MCF 10A (cell line): ENCODE measurements at places on chromosomes 4 and X. TPM values are rescaled to one million over a fixed set of nuclear protein-coding genes. Genes with fewer than 3 reads are reported as not detected.
A peak's percentile ranks its signal among the peaks of the same experiment; 100 is the strongest.

- no peak overlapping the region for H3K4me3 ChIP-seq
- H3K4me1 ChIP-seq: peaks cover 6% of the 10 kb centered on the region
- H3K36me3 ChIP-seq: no peaks in the 10 kb centered on the region
- DNase-seq: no peak
Measured at GRCh38 chr4:38785901-38786402, 3.2 kb upstream of the TLR10 start.

DNA sequence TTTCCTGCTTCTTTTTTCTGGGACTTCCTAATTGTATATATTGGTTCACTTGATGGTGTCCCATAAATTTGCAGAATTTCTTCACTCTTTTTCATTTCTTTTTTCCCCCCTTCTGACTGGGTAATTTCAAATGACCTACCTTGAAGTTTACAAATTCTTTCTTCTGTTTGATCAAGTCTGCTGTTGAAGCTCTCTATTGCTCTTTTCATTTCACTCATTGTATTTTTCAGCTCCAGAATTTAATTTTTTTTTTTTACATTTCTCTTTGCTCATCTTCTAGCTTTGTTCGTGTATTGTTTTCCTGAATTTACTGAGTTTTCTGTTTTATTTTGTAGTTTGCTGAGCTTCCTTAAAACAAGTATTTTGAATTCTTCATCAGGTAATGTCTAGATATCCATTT lies 61.7 kb upstream of the SRD5A3 start:
- DNase-seq: no peak
- H3K27me3 ChIP-seq: no peaks in the 10 kb centered on the region
- H3K36me3 ChIP-seq: no peaks in the 10 kb centered on the region
- no peaks in the 10 kb centered on the region for H3K4me1 ChIP-seq
- H3K4me3 ChIP-seq: no peak overlapping the region
- no peak overlapping the region for H3K27ac ChIP-seq

GRCh38 chr4:163535657-163536056 lies 41.2 kb downstream of the TMA16 start:
- no peaks in the 10 kb centered on the region for H3K27me3 ChIP-seq
- peaks cover 16% of the 10 kb centered on the region for H3K36me3 ChIP-seq
- no peak for DNase-seq
- peaks cover 5% of the 10 kb centered on the region for H3K4me1 ChIP-seq
- H3K27ac ChIP-seq: no peak overlapping the region
- H3K4me3 ChIP-seq: no peak overlapping the region

Gene PABPC5
- total RNA-seq: not detected in 2 replicates

GRCh38 chr4:17328141-17328815 lies 183.6 kb downstream of the QDPR start:
- no peaks in the 10 kb centered on the region for H3K4me1 ChIP-seq
- H3K4me3 ChIP-seq: no peak overlapping the region

GRCh38 chr4:123783921-123784320 lies 387.3 kb downstream of the SPRY1 start:
- H3K36me3 ChIP-seq: no peaks in the 10 kb centered on the region
- no peak overlapping the region for H3K27ac ChIP-seq
- no peak for DNase-seq
- H3K4me1 ChIP-seq: peaks cover 13% of the 10 kb centered on the region
- no peak overlapping the region for H3K4me3 ChIP-seq

DNA sequence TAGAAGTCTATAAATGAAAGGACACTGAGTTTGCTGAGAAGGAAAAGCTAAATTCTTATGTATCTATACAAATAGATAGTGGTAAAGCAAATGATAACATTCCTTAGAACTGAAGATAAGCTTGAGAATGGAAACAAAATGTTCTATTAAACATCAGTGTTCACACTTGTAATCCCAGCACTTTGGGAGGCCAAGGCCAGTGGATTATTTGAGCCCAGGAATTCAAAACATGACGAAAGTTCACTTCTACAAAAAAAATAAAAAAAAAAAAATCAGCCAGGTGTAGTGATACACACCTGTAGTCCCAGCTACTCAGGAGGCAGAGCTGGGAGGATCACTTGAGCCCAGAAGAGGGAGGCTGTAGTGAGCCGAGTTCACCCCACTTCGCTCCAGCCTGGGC lies 199.8 kb downstream of the COMMD8 start:
- H3K27ac ChIP-seq: no peak overlapping the region
- H3K4me1 ChIP-seq: no peaks in the 10 kb centered on the region
- H3K4me3 ChIP-seq: no peak overlapping the region
- H3K27me3 ChIP-seq: peaks cover 59% of the 10 kb centered on the region
- no peak for DNase-seq

Gene PPARGC1A
- total RNA-seq: 0.12 and 0.49 TPM in 2 replicates

DNA sequence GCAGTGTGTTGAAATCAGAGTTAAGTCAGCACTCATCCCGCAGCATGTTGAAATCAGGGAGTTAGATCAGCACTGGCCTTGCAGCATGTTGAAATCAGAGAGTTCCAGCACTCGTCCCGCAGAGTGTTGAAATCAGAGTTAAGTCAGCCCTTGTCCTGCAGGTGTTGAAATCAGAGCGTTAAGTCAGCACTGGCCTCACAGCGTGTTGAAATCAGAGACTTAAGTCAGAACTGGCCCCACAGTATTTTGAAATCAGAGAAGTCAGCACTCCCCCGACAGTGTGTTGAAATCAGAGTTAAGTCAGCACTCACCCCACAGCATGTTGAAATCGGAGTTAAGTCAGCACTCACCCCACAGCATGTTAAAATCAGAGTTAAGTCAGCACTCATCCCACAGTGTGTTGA lies 10.9 kb upstream of the UVSSA start:
- peak overlapping the region; percentile 35 for H3K27ac ChIP-seq
- peaks cover 6% of the 10 kb centered on the region for H3K4me1 ChIP-seq
- H3K36me3 ChIP-seq: peaks cover 93% of the 10 kb centered on the region
- no peaks in the 10 kb centered on the region for H3K27me3 ChIP-seq
- H3K4me3 ChIP-seq: no peak overlapping the region

GRCh38 chr4:16846540-16847117 lies 51.8 kb downstream of the LDB2 start:
- H3K27me3 ChIP-seq: peaks cover 30% of the 10 kb centered on the region
- no peak overlapping the region for H3K4me3 ChIP-seq
- no peak for DNase-seq
- H3K4me1 ChIP-seq: peaks cover 7% of the 10 kb centered on the region
- no peaks in the 10 kb centered on the region for H3K36me3 ChIP-seq

DNA sequence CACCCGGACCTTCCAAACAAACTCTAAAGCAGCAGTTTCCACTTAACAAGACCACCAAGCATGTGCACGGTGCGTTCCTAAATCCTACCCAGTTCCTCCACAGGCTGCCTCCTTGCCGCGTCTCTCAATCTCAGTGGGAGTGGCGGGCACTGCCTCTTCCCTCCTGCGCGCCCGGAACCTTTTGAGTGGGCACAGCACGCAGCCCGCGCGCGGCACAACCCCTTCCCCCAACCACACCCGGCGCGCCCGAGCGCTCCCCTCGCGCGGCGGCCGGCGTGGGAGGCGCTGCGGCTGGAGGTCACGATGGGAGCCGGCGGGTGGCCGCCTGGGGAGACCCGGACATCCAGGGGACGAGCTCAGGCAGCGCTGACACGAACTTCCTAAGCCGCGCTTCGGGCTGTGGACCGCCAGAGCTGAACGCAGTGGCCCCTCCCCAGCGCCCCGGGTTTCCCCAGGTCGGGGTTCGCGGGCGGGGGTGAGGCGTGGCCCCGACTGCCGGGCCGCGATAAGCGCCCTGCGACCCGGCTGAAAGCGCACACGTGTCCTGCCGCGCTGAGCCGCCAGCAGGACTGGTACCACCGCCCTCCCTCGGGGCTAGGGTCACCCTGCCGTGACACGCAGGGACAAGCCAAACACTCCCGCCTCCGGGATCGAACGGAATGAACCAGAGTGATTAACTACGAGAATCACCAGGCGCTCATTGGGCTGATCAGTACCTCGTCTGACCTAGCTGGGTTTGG lies at the start of gene ABCG2:
ABCG2 (minus strand) TSS at position 151 of the 740 bp plus-strand sequence. CDS start 18,644 bp downstream, outside the sequence.
- no peak within 1 kb of the TSS for H3K27ac ChIP-seq
- H3K4me1 ChIP-seq: no peaks in the 10 kb centered on the region
- peak within 1 kb of the TSS; percentile 47 for H3K4me3 ChIP-seq
- H3K36me3 ChIP-seq: no peaks in the 10 kb centered on the region
- DNase-seq: peak; percentile 27

Gene SOWAHB
- total RNA-seq: 0.12 and 0.58 TPM in 2 replicates

Gene RASL11B
- 1.7 and 2.6 TPM in 2 replicates for total RNA-seq

DNA sequence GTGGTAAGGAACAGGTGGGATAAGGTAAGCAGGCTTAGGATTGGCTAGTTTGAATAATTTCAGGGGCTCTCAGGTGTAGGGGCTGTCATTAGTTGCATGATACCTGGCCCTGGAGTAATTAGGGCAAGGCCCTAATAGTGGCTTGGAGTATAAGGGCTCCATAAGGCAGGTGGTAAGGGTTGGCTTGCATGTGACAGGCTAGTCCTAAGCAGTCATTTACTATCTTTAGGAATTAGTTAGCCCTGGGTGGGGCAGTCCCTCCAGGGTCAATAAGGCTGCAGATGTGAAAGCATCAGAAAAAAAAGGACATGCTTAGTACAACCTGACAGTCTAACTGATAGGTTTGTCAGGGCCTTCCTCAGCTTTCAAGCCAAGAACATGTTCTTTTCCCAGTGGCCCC lies 7.8 kb upstream of the TMPRSS11D start:
- no peak overlapping the region for H3K4me3 ChIP-seq
- peak overlapping the region; percentile 44 for H3K27ac ChIP-seq
- H3K36me3 ChIP-seq: no peaks in the 10 kb centered on the region
- H3K27me3 ChIP-seq: no peaks in the 10 kb centered on the region
- no peak for DNase-seq

Gene OTUD6A
- total RNA-seq: not detected in 2 replicates

DNA sequence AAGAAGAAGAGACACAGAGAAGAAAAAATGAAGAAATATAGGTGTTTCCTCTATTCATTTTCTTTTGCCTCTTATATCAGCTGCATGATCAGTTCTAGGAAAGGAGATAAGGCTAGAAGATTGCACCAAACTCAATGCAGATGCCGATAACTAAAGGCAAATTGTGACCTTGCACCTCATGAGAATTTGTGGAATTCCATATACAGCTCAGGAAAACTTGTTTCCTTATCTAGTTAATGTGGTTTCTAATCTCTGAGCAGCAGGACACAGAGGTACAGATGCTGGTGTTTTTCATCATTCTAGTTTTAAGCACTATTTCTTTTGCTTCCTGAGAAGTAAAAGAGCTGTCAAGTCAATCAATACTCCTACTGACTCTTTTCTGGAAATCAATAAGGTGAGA lies 104.6 kb upstream of the NWD2 start:
- no peak overlapping the region for H3K4me3 ChIP-seq
- no peak for DNase-seq
- H3K27ac ChIP-seq: no peak overlapping the region
- H3K4me1 ChIP-seq: no peaks in the 10 kb centered on the region
- no peaks in the 10 kb centered on the region for H3K36me3 ChIP-seq
- H3K27me3 ChIP-seq: no peaks in the 10 kb centered on the region

DNA sequence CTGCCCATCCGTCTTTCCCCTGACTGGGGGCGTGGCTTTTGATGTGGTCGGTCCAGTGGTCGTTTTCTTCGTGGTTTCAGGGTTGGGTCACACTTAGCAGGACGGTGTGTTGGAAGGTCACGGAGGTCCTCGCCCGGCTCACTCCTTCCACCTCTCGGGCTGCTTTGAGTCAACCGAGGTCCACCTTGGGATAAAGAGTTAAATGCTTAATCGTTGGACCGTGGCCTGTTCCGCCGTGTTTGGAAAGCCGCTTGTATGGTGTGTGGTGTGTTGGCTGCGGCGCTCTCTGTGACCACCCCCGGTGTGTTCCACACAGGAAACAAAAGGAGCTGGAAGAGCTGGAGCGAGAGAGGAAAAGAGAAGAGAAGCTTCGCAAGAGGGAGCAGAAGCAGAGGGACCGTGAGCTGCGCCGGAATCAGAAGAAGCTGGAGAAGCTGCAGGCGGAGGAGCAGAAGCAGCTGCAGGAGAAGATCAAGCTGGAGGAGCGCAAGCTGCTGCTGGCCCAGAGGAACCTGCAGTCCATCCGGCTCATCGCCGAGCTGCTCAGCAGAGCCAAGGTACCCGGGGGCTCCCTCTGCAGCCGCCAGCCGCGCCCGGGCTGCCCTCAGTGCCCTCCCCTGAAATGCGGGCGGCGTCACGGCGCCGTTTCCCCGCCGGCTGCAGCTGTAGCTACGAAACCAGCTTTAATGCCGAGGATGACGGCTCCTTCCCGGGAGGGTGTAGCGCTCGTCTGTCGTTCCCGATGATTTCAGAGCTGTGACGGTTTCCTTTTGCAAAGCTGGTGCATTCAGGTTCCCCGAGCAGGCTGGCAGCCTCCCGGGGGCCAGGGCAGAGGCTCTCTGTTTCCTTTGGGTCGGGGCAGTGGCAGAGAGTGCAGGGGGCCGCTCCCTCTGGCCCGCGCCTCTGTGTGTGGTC lies 7.7 kb downstream of the AKAP17A start:
- no peak for DNase-seq
- H3K27ac ChIP-seq: no peak overlapping the region
- no peaks in the 10 kb centered on the region for H3K27me3 ChIP-seq
- H3K4me3 ChIP-seq: no peak overlapping the region
- H3K36me3 ChIP-seq: peaks cover 93% of the 10 kb centered on the region
- peaks cover 4% of the 10 kb centered on the region for H3K4me1 ChIP-seq

DNA sequence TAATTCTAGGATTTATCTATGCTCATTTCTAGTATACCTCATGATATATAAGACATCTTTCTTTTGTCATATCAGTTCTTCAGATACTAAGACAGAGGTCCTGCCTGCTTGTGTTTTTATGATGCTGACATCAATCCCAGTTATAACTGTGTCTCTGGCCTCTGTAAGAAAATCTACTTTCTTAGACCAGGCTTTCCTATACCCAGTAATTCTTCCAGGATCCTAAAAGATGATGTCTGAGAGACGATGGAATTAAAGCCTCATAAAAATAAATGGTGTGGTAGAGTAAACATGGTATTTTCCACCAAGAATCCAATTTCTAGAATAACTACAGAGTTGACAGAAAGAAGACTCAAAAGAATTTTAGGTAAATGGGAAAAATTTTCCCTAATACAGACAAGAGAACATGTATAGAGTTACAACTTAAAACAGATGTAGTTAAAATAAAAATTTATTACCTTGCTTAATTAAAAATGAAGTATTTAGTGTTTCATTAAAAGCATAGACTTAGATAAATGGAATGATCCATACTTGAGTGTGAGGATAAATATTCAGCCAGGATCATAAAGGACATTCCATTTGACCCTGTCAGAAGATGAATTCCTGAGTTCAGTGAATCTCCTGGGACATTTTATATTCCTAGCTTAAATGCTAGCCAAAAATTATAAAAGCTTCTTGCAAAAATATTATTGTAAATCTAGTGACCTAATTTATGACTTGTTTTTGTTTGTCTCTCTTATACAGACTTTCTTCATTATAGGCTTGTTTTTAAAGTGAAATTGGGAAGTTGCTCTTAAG lies 137.4 kb downstream of the PDLIM5 start:
- H3K27me3 ChIP-seq: no peaks in the 10 kb centered on the region
- no peak overlapping the region for H3K27ac ChIP-seq
- DNase-seq: no peak

GRCh38 chr4:81118086-81118485 lies 87.6 kb downstream of the BMP3 start:
- no peak overlapping the region for H3K27ac ChIP-seq
- peaks cover 11% of the 10 kb centered on the region for H3K4me1 ChIP-seq
- H3K27me3 ChIP-seq: no peaks in the 10 kb centered on the region

DNA sequence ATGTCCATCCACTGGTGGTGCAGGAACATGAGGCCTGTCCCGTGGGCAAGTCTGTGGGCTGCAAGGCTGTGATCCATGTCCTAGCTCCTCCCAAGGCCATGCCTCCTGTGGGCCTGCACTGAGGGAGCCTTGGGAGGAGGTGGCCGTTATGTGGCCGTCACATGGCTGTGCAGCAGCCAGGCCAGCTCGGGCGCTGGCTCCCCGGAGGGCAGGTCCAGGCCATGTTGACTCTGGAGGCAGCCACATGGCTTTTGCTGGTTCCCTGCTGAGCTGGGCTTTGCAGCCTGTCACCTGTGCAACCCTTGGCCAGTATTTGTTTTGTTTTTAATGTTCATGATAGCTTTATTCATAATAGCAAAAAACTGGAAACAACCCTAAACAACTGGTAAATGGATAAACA lies 13.3 kb downstream of the ADRA2C start:
- DNase-seq: no peak
- no peaks in the 10 kb centered on the region for H3K4me1 ChIP-seq

Gene AFM
- total RNA-seq: not detected in 2 replicates
